ENCODE measurements at places on chromosomes 5 and 9.

DNA sequence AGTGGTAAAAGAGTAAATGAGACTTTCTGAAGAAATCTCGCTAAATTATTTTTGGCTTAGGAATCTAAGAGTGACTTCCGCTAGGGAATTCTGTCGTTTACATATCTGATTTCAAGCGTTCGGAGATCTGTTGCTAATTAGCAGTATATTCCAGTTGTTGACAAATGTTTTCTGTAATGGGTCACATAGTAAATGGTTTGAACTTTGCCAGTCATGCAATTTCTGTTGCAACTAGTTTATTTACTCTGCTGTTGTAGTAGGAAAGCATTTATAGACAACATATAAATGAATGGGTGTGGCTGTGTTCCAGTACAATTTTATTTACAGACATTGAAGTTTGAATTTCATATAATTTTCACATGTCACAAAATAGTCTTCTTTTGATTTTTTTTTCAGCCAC is 57.4 kb upstream of the JAK2 start:
- DNase-seq, result no peak

DNA sequence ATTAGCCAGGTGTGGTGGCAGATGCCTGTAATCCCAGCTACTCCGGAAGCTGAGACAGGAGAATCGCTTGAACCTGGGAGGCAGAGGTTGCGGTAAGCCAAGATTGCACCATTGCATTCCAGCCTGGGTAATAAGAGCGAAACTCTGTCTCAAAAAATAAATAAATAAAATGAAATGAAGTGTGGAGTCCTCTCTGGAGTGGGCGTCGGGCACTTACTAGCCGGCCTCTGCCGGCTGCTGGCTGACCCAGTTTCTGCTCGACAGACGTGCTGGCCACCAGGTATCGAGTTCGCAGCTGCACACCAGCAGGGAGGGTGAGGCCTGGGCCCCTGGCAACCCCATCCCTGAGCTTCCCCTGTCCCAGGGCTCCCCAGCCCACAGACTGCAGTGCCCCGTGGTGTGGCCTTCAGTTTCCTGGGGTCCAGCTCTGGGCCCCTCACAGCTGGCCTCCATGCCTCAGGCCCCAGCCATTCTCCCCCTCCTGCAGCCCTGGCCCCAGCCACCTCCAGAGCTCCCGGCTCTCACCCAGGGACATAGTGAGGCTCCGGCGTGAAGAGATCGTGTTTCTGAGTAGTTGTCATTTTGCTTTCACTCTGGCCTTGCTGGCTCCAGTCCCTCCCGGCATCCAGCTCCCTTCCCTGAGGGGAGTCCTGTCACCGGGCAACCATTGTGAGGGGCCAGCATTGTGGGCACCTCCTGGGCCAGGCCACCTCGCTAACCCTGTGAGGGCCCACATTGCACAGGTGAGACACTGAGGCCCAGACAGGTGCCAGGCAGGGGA is 3.8 kb upstream of the STPG3 start:
- DNase-seq, result no peak

GRCh38 chr9:133487331-133487725 is 8.4 kb upstream of the SLC2A6 start:
- no peak for DNase-seq

DNA sequence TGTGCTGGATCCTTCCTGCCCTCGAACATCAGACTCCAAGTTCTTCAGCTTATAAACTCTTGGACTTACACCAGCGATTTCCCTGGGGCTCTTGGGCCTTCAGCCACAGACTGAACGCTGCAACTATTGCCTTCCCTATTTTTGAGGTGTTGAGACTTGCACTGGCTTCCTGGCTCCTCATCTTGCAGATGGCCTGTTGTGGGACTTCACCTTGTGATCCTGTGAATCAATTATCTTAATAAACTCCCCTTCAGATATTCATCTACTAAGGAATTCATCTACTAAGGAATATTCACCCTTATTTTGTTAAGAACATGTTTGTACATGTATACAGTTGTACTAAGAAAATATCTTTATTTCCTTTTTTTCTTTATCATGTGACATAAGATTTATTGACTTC is 1079.7 kb downstream of the CDH12 start:
- DNase-seq, result no peak

DNA sequence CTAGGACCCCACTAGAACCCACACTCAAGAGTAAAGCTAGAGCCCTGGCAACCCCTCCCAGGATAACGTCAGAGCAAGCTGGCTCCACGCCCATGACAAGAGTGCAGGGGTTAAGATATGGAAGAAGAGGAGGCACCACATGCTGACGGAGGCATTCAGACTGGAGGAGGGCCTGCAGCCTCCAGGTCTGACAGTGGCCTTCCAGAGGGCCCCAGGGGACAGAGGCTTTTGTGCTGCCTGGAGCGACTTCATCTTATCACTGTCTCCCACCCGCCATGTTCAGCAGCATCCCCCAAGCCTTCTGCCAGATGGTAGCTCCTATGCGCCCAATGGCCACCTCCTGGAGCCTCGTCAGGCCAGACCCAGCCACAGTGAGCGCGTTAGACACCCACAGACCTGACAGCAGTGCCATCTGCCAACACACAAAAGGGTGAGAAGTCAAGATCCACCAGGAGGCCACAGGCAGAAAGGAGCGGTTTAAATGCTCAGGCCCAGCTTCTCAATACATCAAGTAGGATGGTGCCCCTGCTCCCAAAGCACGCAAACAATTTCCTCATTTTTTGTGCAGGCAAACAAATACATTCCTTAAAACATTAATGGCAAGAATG is 65.8 kb downstream of the C5orf15 start:
- DNase-seq, result no peak

GRCh38 chr5:138241688-138242571 is 28.8 kb upstream of the CDC23 start:
- no peak for DNase-seq

DNA sequence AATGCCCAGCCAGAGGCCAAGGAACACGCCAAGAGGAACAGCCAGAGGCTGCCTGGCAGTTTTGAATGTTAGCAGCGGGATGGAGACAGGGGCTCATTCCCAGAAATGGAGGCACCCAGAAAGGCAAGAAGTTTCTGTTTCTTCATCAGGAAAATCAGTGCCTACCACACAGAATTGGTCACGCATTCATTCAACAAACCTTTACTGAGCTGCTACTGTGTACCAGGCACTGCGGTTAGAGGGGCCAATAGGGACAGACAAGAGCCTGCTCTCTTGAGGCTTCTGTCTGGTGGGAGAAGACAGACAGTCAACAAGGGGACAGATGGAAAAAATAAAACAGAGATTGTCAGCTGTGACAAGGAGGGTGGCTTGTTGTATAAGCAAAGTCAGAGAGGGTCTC is 27.2 kb upstream of the CPLX2 start:
- no peak for DNase-seq

DNA sequence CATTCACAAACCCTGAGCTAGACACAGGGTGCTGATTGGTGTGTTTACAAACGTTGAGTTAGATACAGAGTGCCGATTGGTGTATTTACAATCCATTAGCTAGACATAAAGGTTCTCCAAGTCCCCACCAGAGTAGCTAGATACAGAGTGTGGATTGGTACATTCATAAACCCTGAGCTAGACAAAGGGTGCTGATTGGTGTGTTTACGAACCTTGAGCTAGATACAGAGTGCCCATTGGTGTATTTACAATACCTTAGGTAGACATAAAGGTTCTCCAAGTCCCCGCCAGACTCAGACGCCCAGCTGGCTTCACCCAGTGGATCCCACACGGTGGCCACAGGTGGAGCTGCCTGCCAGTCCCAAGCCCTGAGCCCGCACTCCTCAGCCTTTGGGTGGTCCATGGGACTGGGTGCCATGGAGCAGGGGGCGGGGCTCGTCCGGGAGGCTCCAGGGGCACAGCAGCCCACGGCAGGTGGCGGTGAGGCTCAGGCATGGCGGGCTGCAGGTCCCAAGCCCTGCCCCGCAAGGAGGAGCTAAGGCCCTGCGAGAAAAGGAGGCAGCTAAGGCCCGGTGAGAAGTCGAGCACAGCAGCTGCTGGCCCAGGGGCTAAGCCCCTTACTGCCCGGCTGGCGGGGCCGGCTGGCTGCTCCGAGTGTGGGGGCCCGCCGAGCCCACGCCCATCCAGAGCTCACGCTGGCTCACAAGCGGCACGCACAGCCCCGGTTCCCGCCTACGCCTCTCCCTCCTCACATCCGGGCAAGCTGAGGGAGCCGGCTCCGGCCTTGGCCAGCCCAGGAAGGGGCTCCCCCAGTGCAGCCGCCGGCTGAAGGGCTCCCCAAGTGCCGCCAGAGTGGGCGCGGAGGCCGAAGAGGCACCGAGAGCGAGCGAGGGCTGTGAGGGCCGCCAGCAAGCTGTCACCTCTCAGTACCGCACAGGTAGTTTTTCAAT is 1039.2 kb upstream of the CDH9 start:
- DNase-seq, result no peak

- DNase-seq, result peak; percentile 6
Observed at GRCh38 chr5:90528601-90529193, 687 bp downstream of the LYSMD3 start.

DNA sequence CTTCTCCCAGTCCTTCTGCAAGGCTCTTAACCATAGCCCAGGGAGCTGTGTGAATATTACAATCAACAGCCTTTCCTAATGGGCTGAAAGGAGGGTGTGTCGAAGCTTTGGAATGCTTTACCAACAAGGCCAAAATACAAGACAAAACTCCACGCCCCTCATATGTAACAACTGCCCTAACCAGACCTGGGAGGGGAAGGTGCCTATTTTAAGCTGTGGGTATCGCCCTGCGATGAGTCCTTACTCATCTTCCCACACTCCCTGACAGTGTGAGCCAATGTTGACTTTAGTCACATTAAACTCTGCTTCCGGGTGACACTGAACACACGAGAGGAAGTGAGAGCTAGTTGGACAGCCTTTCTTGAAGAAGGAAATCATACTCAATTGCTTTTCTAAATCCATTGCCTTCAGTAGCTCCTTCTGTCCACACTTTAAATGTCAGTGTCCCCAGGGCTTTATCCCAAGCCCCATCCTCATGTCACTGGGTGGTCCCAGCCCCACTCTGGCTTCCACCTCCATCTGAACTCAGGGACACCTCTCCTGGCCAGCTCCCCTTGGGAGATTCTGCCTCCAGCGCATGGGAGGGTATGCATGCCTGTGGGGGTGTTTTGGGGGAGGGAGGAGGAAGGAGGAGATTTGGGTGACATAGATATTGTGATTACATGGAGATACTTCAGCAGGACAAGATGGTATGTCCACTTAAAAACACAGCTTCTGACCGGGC is 6.5 kb upstream of the TBC1D9B start:
- no peak for DNase-seq

DNA sequence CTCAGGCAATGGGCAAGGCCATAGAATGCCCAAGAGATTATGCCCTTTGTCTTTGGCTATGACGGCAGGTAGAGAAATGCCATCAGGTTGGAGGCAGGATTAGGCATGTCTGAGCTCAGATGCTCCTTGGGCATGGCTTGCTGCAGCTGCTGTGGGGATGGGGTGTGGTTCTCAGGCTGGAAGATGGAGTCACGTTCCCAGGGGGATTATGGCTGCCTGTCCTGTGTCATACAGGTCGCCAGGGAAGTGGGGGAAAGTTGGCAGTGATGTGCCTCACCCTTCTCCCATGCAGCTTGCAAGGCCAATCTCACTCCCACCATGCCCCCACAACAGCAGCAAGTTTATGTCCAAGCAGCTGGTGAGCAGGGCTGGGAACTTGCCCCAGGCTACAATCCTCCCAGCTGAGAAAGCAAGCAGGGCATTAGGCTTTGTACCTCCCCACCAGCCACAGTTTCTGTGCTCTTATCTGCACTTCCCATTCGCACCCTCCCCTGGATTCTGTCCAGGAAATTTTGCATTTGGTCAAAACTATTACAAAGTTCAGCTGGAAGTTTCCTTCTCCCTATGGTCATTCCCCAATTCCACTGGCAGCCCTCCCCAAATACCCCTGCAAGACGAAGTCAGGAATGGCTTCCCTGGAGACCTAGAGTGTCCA is 1788.0 kb upstream of the NUDT12 start:
- DNase-seq, result no peak

DNA sequence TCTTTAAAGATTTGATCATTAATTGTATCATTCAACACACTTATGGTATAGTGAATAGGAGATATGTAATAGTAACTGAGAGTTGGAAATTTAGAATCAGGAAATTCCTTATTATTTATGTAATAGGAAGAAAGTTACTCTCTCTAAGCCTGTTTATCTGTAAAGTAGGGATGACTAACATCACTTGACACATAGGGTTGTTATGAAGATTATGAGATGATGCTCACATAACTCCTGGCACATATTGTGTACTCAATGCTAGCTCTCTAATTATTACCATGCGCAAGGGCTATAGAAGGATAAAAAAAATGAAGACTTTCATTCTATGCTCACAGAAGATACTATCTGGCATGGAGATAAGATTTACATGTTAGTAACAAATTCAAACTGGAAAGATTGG is 149.9 kb downstream of the ISOC1 start:
- DNase-seq, result no peak

Measured in CD4-positive, alpha-beta T cell treated with Interleukin-6 at 100 ng/mL for 8 hours (primary cell).